ENCODE measurements at places on chromosomes 12 and 14.

- no peak for DNase-seq
Measured at GRCh38 chr12:131857908-131858850, 30.0 kb downstream of the MMP17 start.

- no peak for DNase-seq
Measured at GRCh38 chr12:4009979-4010704, 136.9 kb upstream of the PARP11 start.

DNA sequence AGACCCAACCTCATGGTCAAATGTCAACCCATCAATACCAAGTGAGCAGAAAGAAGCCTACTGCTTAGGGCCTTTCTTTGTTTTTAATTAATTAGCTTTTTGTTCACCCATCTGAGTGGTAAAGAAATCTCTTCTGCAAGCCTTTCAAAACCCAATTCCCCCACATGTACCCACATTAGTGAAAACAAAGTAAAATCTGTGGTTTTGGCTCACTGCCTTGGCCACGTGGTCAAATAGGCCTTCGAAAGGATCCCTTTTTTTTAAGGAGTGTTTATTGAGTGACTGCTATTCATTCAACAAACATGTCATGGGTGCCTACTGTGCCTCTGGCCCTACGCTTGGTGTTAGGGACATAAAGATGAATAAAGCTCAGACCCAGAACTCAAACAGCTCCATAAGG is 160.1 kb downstream of the NUAK1 start:
- DNase-seq, result no peak

- DNase-seq, result no peak
Measured at GRCh38 chr14:74389980-74390379, 36.0 kb downstream of the SYNDIG1L start.

DNA sequence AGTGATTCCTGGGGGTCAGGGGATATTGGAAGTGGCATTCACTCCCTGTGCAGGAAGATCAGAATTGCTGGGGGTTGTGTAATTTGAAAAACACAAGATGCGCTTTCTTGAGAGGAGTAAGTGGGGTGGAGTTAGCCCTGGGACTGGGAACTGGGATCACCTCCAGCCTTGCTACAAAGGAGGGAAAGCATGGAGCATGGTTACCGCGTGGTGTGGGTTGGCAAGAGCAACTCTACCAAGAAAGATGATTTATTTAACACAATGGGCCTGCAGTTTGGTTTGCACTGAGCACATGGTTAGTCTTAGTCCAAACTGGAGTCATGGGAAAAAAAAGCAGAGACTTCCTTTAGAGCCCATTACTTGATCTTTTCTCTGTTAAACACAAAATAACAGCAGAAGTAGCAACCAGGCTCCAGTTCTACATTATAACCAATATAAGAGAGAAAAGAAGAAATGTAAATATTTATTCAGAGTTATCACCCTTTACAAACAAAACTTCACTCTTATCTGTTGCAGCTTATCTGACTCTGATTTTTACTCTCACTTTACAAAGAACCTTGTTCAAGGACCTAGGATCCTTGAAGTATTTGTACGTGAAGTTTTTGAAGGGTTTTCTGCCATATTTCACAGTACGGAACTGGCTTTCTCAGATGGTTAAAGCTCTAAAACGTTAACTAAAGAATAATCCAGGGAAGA is 2.1 kb upstream of the NIN start:
- no peak for DNase-seq

- no peak for DNase-seq
Measured at GRCh38 chr14:83887866-83888265, 1642.1 kb upstream of the FLRT2 start.

DNA sequence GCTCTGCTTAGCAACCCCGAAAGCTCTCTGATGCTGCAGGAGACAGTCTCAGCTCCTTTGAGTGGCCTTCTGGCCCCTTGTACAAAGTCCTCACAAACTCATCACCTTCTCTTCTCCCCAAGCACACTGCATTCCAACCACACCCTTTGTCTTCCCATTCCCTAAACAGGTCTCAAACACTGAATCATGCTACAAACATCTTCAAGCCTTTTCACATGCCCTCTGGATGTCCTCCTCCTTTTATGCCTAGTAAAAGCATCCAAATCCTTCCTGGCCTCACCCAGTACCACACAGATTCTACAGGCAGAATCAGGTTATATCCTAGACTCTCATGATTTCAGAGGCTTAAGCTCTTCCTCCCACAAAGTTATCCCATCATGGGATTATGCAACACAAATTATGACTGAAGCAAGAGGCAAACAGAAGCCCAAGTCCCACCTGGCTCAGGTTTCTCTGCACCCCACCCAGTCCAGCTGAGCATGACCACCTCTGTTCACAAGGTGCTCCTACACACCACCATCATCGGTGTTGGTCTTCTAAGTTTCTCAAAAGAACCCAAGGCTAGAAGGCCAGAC is 61.4 kb upstream of the PCED1B start:
- DNase-seq, result no peak

DNA sequence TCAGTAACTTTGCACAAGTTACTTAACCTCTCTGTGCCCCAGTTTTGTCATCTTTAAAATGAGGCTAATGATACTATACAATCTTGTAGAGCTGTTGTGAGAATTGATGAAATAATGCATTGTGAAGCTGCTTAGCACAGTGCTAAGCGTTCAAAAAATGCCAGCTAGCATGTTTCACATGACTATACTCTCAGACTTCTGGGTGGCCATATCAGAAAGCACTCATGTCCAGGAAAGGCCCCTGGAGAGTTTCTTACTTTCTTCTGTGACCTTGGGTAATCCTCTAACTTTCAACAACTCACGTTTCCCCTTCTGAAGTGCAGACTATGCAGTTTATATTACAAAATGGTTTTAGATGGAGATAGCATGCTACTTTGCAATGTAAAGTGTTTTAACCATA is 68.1 kb downstream of the TPH2 start:
- DNase-seq, result no peak

- no peak for DNase-seq
Measured at GRCh38 chr12:69430942-69431590, 39.1 kb upstream of the FRS2 start.

GRCh38 chr14:34643361-34643760 is 13.4 kb upstream of the SNX6 start:
- no peak for DNase-seq

DNA sequence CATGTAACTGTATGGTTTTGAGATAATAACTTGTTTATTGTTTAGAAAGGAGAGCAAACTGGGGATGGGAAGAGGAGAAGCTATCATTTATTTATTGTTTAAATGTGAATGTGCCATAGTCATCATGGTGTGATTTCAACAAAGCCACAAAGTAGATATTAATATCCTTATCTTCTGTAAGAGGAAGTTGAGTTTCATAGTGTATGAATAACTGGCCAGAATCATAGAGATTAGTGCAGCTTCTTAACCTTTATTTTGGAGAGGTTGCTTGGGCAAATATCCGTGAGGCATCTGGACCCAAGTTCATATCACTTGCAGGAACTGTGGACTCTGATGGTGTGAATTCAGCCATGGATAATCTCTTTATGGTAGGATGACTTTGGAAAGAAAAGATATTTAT is 26.8 kb upstream of the LYZ start:
- no peak for DNase-seq

DNA sequence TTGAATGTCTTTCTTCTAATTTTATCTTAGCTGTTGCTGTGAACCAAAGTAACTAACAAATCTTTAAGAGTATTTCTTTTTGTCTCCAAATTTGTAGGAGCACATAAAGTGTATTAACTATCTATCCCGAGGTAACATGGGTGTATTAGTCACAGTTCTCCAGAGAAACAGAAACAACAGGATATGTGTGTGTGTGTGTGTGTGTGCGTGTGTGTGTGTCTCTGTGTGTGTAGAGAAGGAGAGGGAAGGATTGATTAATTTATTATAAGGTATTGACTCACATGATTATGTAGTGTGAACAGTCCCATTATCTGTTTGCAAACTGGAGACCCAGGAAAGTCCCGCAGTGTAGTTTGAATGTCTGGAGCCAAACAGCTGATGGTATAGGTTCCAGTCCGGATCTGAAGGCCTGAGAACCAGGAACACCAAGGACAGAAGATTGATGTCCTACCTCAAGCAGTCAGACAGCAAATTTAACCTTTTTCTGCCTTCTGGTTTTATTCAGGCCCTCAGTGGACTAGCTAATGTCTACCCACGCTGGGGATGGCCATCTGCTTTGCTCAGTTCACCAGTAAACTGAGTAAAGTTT is 14.4 kb downstream of the G2E3 start:
- DNase-seq, result no peak

DNA sequence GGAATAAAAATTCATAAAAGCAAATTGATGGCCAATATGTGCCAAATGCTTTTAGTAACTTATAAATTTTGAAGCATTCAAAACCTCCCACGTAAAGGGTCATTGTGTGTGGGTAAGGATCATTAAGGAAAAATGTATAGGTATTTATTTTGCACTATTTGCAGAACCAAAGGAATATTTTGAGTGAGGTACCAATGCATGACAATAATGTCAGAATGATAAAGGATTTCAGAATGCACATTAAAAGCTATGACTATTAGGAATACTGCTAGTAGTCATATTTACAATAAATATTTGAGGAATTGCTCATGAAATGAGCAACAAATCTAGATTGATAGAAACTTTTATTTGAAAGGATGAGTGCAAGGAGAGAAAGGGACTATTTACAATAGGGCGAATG is 932.8 kb downstream of the SLC6A15 start:
- no peak for DNase-seq

- DNase-seq, result no peak
Measured at GRCh38 chr14:93969082-93969828, 7.1 kb downstream of the ASB2 start.

DNA sequence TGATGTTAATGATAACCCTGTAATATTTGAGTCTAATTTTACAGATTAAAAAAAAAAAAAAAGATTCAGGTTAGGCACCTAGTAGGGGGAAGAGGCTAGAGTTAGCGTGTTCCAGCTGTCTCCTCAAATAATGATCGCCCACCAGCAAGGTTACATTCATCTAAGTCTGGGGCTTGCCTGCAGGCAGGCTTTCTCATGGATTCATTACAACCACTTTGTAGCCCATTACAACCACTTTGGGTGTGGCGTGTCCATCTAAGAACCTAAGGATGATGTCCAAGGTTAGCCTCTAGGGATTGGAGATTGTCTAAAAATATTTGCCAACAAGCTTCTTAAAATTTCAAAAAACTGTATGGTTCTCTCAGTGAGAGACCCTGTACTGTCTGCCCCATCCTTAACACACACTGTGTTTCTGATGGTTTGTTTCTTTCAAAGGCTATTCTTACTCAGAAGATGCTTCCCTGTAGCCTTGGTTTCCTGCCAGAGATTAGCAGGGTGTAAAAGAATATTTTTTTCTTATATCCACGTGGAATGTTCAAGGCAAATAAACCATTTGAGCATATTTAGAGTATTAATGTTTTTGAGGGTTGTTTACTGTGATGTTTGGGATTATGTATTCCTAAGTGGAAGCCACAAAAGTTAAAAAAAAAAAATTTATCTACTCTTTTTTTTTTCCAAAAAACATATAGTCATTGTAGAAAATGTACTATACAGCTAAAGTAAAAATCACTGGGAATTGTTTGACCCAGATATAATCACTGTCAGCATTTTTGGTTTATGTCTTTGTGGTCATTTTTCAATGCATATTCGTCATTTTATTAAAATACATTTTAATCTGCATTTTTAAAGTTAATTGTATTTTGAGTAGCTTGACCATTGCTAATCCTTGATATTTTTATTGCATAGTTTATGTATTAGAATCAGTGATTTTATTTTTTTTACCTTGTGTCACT is 1.7 kb downstream of the DYNC1H1 start:
- DNase-seq, result no peak

DNA sequence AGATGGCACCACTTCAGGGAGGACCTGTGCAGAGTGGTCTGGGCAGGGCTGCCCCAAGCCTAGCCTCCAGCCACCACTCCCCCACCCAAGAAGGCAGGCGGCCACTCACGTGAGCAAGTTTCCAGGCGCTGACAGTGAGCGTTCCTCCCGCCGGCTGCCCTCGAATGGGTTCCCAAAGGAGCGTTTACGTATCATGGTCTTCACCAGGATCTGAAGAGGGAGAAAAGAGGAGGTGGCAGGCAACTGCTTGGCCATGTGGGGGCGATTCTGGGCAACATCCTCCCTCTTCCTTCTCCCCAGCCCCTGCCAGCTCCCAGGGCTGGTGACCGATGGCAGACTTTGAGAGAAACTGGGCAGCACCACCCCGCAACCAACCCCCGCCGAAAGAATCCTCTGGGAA is 35.1 kb downstream of the P2RX4 start:
- DNase-seq, result no peak

DNA sequence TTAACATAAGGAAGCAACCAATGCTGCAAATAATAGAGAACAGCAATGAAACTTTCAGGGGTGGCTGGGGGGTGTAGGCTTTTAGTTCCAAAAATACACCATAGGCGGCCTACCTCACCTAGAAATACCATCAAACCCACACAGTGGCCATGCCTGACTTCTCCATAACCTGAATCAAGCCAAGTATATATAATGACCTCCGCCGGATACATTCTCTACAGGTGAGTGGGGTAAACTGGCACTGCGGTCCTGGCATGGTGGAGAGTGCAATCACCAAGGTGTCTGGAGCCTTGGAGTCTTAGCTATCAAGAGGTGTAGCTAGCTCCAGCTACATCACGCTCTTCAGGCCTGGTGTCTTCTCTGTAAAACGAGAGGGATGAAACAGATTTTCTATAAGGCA is 1.2 kb downstream of the ZBTB25 start:
- DNase-seq, result no peak

DNA sequence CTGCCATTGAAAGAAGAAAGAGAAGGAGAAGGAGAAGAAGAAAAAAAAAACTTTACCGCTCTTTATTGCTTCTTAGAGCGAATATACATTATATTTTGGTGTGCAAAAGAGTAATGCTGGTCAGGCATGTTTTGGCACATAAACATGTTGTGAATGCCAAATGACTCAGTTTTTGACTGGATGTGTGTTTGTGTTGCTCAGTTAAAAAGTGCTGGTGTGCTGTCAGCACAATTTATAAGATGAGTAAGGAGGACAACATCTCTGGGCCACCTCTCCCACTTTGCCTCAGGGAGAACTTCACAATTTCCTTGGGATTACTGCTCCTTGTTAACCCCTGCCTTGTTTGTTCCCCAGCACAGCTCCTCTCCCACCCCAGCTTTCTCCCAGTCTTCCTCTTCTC is 584.8 kb downstream of the ETNK1 start:
- DNase-seq, result no peak

GRCh38 chr12:7047306-7047705 is 13.2 kb upstream of the C1S start:
- DNase-seq, result no peak

GRCh38 chr12:28104903-28105864 is 85.1 kb upstream of the CCDC91 start:
- DNase-seq, result no peak

DNA sequence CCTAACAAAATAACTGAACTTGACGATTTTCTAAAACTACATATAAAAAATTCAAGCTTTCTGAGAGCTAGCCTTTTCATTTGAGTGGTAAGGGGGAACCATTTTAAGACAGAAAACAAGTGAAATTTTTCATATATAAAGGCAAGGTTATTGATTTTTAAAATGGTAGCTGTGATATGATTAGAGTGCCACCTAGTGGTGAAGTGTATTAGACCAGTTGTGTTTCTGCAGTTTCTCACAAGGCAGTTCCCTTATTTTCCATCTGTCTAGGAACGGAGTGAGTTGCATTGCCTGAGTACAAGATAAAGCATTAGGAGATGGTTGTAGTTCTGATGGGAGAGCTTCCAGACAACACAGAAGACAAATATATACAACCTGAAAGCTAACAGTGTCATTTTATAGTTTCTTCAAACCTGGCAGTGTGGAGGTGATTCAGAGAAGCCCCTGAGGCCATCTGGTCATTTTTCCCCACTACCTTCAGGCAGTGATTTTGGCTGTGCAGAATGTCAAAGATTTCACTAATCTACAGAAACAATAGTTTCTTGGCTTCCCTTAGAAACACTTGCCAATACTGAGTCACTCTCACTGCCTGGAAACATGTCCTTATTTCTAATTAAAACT is 180.8 kb downstream of the C12orf50 start:
- DNase-seq, result no peak
